Left forelimb (tissue), 1 donor: ENCODE measurements at places on chromosomes 6 and 20.
A peak's percentile ranks its signal among the peaks of the same experiment; 100 is the strongest.

- DNase-seq: no peak
These were observed 89.9 kb downstream of the SEL1L2 start for GRCh38 chr20:13900496-13900895.

DNA sequence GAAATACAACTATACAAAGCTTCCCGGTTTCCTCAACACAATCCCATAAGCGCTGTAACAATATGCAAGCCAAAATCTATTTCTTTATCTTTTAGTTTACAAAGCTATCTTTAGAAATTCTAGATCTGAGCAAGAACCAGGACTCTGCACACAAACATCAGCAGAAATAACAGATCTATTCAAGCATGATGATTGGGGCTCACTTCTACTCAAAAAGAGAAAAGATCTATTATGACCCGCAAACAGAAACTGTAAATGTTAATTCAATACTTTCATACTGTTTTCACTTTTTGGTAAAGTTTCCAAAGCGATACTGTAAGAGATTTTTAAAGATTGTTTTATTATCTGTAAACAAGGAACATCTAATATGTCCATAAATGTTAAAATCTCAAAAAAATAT, 86.6 kb downstream of the SESN1 start:
- DNase-seq: no peak

DNA sequence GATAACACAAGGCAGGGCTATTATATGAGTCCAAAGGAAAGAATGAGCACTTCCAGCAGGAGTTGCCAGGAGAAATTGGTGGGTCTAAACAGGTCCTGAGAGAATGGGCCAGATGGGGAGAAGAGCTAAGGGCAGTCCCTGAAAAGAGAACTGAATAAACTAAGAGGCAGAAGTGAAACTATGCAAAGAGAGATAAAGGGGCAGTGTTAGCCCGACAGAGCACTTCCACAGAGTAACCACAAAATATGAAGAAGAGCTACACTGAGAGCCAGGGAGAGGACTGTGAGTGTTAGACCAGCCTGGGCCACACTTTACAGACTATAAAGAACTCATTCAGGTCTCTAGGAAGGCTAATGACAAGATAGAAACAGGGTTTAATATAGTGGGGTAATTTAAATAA, 43.8 kb downstream of the RALGAPA2 start:
- DNase-seq: no peak

GRCh38 chr6:108312605-108313004, 17.8 kb downstream of the AFG1L start:
- no peak for DNase-seq

GRCh38 chr20:23995905-23996666, 7.5 kb upstream of the GGTLC1 start:
- DNase-seq: no peak

DNA sequence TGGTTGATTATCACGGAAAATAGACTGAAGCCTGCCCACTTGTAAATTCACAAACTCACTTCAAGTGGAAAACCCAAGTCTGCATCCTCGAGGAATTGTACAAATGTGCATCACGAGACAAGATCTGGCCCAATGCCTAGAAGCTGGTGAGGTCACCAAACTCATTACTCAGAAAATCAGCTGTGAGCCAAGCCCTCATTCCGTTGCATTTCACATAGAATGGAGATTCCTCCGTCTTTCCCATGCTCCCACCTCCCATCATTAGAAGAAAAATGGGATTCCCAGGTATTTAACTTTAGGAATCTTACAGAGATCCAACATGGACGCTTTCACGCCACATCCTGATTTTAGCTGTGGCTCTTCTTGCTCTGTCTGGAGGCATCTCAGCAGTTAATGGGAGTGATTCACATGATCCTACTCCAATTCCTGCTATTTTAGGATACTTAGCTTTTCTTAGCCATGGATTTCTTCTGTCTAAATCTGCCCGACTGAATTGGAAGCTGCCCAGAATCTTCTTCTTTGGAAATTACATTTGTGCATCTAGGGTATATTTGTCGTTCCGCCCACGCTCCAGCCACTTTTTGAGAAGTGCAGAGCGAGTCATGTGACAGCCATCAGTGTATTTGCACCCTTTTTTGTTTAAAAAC, 68.7 kb upstream of the STMND1 start:
- peak; percentile 80 for DNase-seq

GRCh38 chr6:122180132-122180531, 219.3 kb upstream of the HSF2 start:
- no peak for DNase-seq

GRCh38 chr6:11556309-11556708, 18.8 kb downstream of the TMEM170B start:
- no peak for DNase-seq

GRCh38 chr6:134416418-134417154, 98.7 kb upstream of the SGK1 start:
- no peak for DNase-seq

DNA sequence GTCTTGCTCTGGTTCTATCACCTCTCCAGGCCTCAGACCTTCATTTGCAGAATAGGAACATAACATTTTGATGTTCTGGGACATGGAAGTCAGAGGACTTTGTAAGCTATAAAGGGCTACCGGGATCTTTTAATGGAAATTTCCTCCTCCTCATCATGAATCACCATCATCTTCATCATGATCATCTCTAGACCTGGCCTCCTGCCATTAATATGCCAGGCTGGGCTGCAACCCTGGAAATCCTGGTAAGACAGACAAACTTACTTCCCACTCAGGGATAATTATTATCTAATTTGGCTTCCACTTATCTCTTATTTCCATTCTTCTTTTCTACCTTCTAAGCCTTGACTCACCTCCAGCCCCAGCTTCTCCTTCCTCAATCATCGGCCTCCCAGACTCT, 41.0 kb upstream of the MRPS18A start:
- no peak for DNase-seq

GRCh38 chr20:32831982-32832381, 12.2 kb downstream of the MAPRE1 start:
- DNase-seq: no peak

- no peak for DNase-seq
These were observed 35.5 kb downstream of the PYGB start for GRCh38 chr20:25283221-25283951.

DNA sequence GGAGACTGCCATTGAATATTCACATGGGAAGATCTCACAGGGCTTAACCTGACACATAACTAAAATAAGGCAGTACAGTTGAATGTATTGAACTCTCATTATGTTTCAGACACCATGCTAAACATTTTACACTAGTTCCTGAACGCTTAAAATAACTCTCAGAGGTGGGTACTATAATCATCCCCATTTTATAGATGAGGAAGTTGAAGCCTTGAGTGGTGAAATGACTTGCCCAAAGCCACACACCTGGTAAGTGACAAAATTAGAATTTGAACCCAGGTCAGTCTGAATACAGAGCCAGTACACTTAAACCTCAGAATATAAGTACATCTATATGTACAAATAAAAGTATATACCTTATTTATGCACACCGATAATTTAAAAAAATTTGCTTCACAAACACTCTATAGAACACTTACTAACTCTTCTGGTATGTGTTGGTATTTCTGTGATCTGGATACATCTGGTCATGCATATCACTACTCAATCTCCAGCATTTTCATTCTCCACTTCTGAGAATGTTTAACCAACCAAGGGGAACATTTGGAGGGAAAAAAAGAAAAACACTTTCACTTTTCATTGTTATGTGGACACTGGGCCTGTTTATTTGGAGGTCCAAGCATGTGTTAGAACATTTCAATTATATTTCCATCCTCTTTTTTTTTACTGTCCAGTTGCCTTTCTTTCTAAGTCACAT, 4.6 kb upstream of the BICRAL start:
- no peak for DNase-seq

- no peak for DNase-seq
These were observed 108.0 kb downstream of the SYNDIG1 start for GRCh38 chr20:24577271-24577909.

- no peak for DNase-seq
These were observed 61.4 kb downstream of the FAM135A start for GRCh38 chr6:70474751-70475150.

GRCh38 chr6:87289571-87289970, 32.8 kb upstream of the SMIM8 start:
- DNase-seq: no peak

- DNase-seq: no peak
These were observed 450.0 kb downstream of the TFAP2B start for GRCh38 chr6:51268666-51269065.

GRCh38 chr20:592506-592905, 17.6 kb downstream of the TCF15 start:
- DNase-seq: no peak

DNA sequence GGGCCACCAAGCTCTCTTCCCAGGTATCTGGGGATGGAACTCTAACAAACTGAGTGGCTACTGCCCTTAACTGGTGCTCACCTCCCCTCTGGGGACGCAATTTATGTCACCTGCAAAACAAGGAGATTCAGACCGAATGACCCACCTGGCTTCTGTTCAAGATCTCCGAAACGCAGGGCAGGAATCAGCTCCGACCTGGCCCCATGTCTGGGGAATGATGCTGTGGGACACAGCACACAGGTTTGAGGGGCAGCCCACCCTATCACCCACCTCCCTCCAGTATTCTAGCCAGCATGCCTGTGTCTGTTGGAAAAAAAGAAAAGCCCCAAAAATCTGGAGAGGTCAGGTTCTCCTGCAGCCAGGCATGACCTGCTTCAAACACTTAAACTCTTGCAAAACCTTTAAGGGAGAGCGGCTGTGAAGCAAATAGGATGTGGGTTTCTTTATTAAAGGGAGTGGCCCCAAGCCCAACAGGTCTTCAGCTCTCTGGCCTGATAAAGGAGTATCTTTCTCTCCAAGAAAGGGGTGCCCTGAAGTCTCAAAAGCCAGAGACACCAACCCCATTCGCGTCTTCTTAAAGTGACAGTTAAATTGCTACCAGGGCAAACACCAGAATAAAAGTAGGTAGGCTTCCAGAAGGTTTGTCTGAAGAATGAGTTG, 6.4 kb downstream of the PREX1 start:
- no peak for DNase-seq

GRCh38 chr6:17712576-17712975, 5.9 kb upstream of the NUP153 start:
- no peak for DNase-seq

DNA sequence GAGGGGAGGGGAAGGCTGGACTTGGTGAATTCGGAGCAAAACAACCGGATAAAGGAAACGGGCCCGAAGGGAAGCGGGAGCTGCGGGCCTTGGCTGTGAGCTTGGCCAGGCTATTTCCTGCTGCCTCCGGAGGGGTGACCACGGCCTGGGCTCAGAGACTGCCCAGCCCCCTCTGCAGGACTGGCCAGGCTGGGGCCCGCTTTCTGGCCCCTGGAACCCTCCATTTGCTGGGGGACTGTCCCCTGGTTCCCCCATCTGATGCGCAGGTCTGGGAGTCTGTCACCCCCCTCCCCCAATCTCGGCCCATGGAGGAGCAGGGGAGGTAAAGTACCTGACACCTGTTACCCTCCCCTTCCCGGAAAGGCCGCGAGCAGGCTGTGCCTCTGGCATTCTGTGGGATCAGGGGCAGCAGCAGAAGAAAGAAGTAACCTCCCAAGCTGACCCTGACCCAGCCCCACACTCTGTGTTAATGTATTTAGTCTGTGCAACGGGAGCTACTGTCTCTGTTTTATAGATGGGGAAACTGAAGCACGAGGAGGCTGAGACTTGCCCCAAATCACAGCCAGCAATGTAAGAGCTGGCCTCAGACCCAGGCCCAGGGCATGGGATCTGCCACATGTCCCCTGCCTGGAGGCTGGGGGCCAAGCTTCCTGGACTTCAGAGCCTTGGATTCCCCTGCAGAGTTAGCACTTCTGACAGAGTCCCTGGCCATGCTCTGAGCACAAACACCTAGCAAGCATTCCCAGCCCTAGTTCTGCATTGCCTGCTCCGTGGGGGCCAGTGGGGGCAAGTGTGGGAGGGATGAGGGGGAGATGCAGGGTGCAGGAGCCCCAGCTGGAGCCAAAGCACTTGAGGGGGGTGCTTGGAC, 3.5 kb downstream of the C20orf204 start:
- no peak for DNase-seq

GRCh38 chr6:26017632-26017966, 55.0 kb downstream of the TRIM38 start:
- peak; percentile 87 for DNase-seq

DNA sequence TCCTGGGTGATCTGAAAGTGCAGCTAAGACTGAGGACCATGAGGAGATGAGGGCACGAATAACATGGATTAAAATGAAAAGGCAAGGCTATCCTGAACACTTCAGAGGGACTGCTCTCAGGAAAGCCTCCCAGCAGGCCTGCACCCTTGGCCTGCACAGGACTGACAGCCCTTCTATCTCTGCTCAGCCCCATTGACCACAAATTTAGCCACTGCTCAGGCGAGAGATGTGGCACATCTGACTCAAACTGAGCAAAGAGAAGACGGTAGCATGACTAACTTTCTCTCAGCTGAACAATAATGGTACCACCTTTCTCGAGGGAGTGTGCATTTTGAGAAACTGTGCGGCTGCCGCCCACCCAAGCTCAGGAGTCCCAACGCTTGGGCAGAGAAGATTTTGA, 257.5 kb downstream of the ADGB start:
- no peak for DNase-seq

DNA sequence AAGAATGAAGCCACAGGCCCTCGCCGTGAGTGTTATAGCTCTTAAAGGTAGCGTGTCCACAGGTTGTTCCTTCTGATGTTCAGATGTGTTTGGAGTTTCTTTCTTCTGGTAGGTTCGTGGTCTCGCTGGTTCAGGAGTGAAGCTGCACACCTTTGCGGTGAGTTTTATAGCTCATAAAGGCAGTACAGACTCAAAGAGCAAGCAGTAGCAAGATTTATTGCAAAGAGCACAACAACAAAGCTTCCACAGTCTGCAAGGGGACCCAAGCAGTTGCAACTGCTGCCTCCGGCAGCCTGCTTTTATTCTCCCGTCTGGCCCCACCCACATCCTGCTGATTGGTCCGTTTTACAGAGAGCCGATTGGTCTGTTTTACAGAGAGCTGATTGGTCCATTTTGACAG, 5.2 kb downstream of the HIVEP1 start:
- DNase-seq: no peak

DNA sequence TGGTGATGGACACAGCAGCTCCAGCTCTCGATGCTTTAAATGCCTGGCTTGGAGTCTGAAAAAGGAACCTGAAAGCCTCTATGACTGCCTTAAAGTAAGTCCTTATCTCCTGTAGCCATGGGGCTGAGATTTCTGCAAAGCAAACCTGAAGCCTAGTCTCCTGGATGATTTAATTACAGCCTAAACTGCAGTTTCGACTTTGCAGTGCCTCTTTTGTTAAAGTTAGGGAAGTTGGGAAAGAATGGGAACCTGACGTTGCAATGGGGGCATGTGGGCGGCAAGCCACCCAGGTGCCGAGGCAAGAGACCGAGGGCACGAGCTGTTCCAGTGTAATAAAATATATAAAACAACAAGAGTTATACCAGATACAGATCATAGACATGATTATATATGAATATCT, 11.7 kb upstream of the TCFL5 start:
- DNase-seq: no peak
